Endodermal cell (in vitro differentiated cells): ENCODE measurements at places on chromosomes 1 and 21.

GRCh38 chr1:182135946-182136345, 74.4 kb upstream of the ZNF648 start:
- H3K27ac ChIP-seq, result no peak overlapping the region
- no peak for DNase-seq

GRCh38 chr1:213953806-213954205, 34.0 kb upstream of the PROX1 start:
- no peaks in the 10 kb centered on the region for H3K4me1 ChIP-seq
- H3K27me3 ChIP-seq, result no peaks in the 10 kb centered on the region
- H3K36me3 ChIP-seq, result no peaks in the 10 kb centered on the region
- H3K27ac ChIP-seq, result no peak overlapping the region
- no peak for DNase-seq

GRCh38 chr1:22908880-22909426, 63.7 kb downstream of the LACTBL1 start:
- H3K36me3 ChIP-seq, result peaks cover 17% of the 10 kb centered on the region
- H3K4me1 ChIP-seq, result no peaks in the 10 kb centered on the region
- H3K27ac ChIP-seq, result no peak overlapping the region
- no peak for DNase-seq
- no peaks in the 10 kb centered on the region for H3K27me3 ChIP-seq

- H3K4me1 ChIP-seq, result no peaks in the 10 kb centered on the region
- H3K4me3 ChIP-seq, result no peak overlapping the region
- H3K27me3 ChIP-seq, result no peaks in the 10 kb centered on the region
- peaks cover 60% of the 10 kb centered on the region for H3K36me3 ChIP-seq
- no peak overlapping the region for H3K27ac ChIP-seq
Measured at GRCh38 chr1:33295450-33296081, 25.3 kb downstream of the A3GALT2 start.

- DNase-seq, result no peak
- peak overlapping the region; percentile 91 for H3K27ac ChIP-seq
- H3K4me3 ChIP-seq, result peak overlapping the region; percentile 96
Measured at GRCh38 chr21:29072873-29073221, 601 bp downstream of the CCT8 start.

DNA sequence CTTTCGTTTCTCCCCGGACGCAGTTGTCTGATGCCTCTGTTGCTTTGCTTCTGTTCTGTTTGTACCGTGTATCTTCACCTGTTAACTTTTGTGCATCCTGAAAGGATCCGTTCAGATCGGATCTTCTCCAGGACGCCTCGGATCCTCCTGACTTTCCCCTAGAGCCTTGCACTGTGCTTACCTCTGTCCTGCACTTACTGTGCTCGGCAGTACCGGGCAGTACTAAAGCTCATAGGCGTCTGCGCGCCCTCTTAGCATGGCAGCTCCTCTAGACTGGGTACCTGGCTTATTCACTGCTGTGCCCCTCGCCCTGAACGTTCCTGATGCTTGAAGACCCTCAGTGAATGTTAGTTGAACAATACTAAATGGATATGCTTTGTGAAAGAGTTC, 934 bp downstream of the SCP2 start:
- no peaks in the 10 kb centered on the region for H3K36me3 ChIP-seq
- peak overlapping the region; percentile 88 for H3K4me3 ChIP-seq
- H3K27ac ChIP-seq, result no peak overlapping the region

DNA sequence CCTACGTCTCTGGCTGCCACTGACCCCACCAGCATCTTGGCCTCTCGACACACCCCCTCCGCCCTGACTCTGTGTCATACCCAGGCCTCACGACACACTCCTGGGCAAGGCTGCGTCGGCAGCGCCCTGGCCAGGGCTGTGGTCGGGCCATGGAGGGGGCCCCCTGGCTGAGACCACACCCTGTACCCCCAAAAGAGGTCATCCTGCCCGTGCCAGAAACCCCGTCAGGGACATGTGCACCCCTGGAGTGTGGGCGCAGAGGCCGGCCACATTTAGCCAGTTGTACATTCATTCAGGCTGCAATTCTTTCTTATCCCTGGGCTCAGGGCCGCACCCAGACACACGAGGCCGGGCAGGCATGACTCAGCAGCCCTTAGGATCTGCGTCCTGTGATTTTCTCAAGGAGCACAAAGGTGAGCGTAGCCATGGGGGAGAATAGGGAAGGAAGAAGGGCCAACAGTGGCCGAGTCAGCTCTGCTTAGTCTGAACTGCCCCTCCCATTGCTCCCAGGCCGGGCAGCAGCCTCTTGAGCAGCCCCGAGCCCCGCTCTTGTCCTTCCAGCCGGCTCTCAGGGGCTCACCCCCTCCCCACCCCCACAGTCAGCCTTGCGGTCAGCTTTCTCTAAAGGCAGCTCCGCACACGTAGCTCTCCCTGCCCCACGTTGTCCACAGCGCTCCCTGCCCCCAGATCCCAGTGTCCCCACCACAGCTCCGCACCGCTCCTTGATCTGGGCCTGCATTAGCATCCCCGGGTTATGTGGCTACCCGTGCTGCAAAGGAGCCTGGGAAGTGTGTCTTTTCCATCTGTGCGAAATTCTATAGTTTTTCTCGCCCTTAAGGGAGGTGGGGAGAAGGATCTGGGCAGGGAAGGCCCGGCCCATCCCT, 7.9 kb downstream of the CSTB start:
- no peak overlapping the region for H3K4me3 ChIP-seq
- H3K4me1 ChIP-seq, result no peaks in the 10 kb centered on the region
- peak; percentile 71 for DNase-seq
- peaks cover 10% of the 10 kb centered on the region for H3K36me3 ChIP-seq

DNA sequence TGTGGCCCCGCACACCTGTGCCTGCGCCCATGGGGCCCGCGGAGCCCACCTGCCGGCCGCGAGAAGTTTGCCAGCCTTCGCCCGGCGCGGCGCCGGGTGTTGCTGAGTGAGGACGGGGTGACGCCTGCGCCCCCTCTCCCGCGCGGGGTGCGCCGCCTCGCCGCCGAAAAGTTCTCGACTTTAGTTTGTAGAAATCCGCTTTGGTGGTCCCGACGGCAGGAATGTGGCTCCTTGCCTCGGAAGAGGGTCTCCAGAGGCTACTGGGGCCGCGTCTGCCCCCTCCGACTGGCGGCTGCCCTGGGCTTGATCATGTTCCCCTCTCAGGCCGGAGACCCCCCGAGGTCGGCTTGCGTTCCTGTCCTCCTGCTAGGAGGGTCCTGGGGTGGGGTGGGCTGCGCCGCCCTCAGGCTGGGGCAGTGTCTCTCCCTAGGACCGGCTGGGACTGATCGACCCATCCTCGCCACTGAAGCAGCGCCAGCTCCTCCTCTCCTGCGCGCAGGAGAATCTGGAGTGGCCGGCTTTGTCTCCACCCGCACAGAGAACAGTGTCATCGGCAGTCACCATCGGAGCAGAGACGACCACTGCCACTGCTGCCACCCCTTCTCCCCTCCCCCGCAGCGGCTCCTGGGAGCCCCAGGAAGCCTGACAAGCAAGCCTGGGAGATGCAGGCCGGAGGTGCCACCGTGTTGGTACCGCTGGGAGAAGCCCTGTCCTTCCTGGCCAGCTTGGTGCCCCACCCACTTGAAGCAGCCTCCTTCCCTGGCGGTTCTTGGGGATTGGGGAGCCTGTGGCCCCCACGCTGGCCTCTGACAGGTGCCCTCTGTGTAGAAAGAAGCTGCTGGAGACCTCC, 553 bp upstream of the SLC30A2 start:
- peaks cover 89% of the 10 kb centered on the region for H3K27me3 ChIP-seq
- H3K4me3 ChIP-seq, result no peak overlapping the region
- no peak overlapping the region for H3K27ac ChIP-seq
- peaks cover 3% of the 10 kb centered on the region for H3K4me1 ChIP-seq
- peak; percentile 69 for DNase-seq

DNA sequence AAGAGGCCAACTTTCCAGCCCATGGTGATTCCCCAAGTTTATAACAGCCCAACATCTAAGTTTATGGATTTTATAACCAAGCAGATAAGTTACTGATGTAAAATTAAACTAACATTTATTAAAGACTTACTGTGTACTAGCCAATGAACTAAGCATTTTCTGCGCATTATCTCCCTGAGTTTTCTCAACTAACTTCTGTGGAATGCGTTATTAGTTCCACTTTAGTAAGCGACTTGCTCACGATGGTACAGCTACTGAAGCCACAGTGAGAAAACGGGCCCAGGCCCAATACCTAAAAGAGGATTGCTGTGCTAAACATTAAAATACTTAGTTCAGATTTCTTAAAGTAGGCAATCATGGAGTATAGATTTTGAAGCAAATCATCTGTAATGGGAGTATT, 61.0 kb downstream of the ZBTB18 start:
- no peaks in the 10 kb centered on the region for H3K36me3 ChIP-seq
- no peaks in the 10 kb centered on the region for H3K4me1 ChIP-seq
- DNase-seq, result no peak
- no peak overlapping the region for H3K27ac ChIP-seq

DNA sequence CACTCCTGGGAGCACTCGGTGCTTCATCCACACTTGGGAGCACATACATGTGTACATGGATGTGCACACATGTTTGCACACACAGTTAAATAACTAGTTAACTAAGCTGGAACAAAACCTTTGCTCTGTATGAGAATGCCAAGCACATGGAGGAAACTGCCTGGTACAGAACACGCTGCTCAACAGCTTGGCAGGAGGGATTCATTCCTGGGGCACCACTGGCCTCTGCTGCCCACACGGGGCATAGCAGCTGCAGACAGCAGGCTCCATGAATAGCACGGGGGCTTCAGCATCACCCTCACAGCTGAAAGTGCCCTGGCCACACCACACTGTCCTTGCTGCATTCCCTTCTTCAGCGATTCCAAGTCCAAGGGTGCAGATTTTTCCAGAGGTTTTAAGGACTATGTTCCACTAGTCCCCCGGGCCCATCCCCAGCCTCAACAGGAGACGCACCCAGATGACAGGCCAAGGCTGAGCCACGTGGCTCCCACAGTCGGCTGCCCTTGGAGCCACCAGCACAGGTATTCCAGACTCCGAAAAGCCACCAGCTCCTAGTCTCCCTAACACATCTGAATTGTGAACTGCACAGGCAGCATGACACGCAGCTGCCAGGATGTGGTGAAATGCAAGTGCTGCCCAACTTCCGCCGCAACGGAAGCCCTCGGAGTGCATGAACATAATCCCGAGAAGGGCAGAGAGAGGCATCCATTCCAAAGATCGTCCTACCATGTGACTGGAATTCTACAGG, 16.9 kb downstream of the NPHP4 start:
- H3K27ac ChIP-seq, result no peak overlapping the region
- peak; percentile 86 for DNase-seq
- no peaks in the 10 kb centered on the region for H3K27me3 ChIP-seq
- no peaks in the 10 kb centered on the region for H3K36me3 ChIP-seq
- H3K4me1 ChIP-seq, result no peaks in the 10 kb centered on the region

- no peaks in the 10 kb centered on the region for H3K4me1 ChIP-seq
- no peak overlapping the region for H3K4me3 ChIP-seq
- no peak for DNase-seq
- no peak overlapping the region for H3K27ac ChIP-seq
- no peaks in the 10 kb centered on the region for H3K36me3 ChIP-seq
- no peaks in the 10 kb centered on the region for H3K27me3 ChIP-seq
Measured at GRCh38 chr1:111671852-111672251, 52.3 kb downstream of the RAP1A start.
